ENCODE measurements at places on chromosomes 5 and 9.

GRCh38 chr5:152437866-152438265, 32.8 kb upstream of the NMUR2 start:
- no peak for DNase-seq

DNA sequence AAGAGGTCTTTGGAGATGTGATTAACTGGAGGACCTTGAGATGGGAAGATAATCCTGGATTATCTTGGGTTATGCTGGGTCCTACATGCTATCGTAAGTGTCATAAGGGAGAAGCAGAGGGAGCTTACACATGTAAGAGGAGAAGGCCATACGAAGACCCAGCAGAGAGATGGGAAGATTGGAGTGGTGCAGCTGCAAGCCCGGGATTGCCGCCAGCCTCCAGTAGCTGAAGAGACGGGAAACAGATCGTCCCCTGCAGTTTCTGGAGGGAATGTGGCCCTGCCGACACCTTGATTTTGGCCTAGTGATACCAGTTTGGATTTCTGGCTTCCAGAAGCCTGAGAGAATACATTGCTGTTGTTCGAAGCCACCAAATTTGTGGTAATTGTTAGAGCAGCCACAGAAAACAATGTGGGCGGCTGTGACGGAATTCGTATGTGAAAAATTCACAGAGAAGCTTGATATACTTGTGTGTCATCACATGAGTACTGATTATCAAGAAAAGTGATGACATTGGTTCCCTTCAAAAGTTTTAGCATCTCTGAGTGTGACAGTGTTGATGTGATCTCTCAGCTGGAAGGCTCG, 86.9 kb downstream of the CYFIP2 start:
- DNase-seq = no peak

DNA sequence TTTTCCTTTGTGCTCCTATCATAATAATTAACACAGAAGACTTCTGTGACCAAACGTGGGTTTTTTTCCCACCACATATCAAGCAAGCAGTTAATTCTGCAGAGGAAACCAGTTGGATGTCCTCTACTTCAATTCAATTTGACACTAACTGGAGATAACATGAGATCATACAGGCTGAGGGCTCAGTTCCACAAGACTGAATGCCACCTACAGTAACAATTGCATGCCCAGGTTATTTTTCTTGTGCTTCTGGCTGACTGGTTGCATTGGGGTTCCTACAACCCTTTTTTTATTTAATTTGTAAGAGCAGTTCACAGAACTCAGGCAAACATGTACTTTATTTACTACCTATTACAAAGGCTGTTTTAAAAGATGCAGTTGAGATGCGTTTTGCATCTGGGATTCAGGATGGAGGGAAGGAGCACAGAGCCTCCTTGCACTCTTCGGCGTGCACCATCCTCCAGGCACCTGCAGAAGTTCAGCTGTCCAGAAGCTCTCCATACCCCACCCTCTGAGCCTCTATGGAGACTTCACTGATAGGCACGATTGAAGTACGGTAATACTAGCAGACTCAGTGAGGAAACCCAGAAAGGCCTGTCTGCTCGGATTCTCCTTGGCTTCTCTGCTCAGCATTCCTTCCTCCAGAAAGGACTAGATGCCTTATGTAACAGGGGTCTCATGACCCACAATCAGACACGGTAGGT, 425.2 kb upstream of the CDH9 start:
- no peak for DNase-seq

GRCh38 chr5:90434116-90434714, 24.7 kb upstream of the CETN3 start:
- peak; percentile 59 for DNase-seq

- DNase-seq = peak; percentile 51
Observed at GRCh38 chr5:66072031-66072430, 72.1 kb upstream of the SREK1 start.

- peak; percentile 10 for DNase-seq
Observed at GRCh38 chr5:153276151-153276550, 214.3 kb upstream of the GRIA1 start.

DNA sequence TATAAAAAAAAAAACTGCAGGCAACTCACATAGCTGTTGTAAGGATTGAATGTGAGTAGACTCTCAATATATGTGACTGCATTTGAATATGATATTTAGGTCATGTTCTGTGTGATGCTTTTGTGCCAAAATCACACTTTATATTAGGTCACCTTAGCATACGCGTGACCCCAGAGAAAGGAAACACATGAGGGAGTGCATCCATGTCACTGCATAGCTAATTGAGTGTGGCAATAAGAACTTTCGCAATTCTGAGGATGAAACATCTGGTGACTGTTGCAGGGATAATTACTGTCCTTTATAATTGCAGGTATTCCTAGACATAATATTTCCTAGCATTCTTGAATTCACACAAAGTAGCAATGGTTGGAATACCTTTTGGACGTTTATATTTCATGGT, 459.5 kb upstream of the KLF4 start:
- no peak for DNase-seq

DNA sequence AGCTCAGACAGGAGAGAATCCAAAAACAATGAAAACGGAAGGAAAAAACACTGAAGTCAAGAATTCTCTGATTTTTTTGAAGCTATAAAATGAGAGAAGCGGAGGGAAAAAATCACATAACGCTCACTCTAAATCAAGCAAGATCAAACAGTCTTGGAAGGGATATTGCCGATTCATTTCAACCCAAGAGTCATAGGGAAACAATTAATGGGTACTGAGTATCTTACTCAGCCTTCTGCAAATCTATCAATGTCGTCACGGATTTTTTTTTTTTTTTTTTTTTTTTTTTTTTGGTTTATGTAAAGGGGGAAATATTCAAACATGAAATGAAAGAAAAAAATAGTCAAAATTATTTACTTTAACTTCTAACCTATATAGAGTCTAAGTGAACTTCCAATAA, 9.5 kb downstream of the MEF2C start:
- DNase-seq = no peak

DNA sequence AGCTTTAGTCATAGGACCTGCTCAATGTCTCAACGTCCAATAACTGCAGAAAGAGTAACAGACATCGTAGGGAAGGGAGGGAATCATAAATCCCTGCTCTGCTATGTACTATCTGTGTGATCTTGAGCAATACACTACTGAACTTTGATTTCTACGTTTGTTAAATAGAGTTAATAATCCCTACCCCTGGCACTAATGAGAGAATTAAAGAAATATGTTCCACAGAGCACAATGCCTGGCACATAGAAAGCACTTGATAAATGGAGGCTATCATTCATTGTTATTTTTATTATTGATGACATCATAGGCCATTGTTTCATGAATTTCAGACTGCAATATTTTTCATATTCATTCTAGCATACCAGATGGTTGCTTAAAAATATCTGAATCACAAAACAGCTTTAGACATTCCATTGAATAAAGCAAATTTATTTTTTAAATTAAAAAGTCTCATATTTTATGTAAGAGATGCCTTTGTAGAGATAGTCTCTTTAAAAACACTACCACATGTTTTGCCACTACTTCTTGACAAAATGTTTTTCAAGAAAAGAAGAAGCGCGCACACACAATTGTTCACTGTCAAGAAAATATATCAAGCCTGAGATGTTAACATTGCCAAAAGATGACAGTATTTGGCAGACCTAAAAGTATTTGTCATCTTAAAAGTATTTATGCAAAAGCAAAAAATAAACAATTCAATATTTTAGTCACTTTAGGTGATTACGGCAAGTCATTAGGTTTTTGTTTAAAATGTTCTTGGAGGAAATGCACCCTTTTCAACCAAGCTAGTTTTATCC, 108.5 kb downstream of the EBF1 start:
- DNase-seq = no peak

- peak; percentile 87 for DNase-seq
Observed at GRCh38 chr9:37753489-37754190, at the start of gene TRMT10B. TSS of gene TRMT10B (plus strand) at chr9:37753805. CDS start at chr9:37761932, 8,127 bp downstream.

DNA sequence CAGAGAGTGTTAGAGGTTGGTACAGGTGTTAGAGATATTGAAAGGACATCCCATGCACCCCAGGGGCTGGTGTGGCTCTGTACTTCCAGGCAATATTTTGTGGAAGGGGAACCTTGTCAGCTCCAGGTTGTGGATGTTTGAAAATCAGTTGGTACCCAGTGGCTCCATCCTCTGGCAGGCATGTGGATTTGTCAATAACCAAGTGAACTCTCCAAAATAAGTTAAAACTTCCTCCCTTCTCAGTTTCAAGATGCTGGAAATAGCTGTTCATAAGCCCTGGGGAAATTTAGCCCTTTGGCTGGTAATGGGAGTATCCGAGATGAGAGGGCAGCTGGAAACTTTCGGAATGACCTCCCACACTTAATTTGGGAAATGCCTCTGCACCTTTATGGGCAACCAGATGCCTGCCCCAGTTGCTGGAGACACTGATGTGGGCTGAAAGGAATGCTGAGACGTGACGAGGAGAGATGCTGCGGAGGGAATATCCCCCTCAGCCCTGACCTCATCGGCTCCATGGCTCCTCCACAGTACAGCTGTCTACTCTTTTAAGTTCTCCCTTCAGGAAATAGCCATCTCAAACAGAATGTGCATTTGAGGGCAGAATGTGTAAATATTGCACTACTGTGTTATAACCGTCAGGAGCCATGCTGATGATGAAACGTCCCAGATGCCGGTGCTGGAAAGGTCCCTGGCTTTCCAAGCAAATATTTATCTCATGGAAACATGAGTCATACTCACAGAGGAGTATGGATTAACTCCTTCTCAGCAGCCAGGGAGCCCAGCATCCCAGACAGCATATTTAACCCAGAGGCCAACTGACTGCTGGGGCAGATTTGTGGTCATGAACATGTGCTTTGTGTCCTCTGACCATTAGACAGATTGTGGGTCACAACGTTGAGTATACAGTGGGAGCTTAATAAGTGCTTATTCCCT, 29.5 kb downstream of the TGFBI start:
- no peak for DNase-seq

GRCh38 chr5:36363744-36364143, 62.0 kb upstream of the RANBP3L start:
- DNase-seq = no peak

- DNase-seq = no peak
Observed at GRCh38 chr9:76729980-76730737, 34.1 kb upstream of the PCA3 start.

- no peak for DNase-seq
Observed at GRCh38 chr5:142500227-142500905, 175.5 kb upstream of the SPRY4 start.
